Tongue (tissue), 3 donors: ENCODE measurements at places on chromosomes 11 and 22. TPM values are rescaled to one million over a fixed set of nuclear protein-coding genes. Genes with fewer than 3 reads are reported as not detected.

DNA sequence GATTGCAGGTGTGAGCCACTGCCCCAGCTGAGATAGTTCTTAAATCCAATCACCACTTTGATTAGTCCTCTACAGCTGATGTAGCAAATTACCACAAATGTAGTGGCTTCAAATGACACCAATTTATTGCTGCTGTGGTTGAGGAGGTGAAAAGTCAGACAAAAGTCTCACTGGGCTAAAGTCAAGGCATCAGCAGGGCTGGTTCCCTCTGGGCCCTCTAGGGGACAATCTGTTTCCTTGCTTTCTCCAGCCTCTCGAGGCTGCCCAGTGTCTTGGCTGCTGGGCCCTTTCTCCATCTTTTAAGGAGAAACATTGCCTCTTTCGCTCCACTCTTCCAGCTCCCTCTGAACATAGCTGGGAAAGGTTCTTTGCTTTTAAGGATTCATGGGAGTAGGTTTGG, 50.5 kb upstream of the SHANK2 start:
- no peak for DNase-seq

The UBXN1 gene
- 90.2 TPM for total RNA-seq

The PTPRCAP gene
- total RNA-seq: 1.2 TPM

The MS4A12 gene
- total RNA-seq: not detected
